ENCODE measurements at places on chromosomes 11 and 22.

- no peak for DNase-seq
These were observed 2.4 kb downstream of the SLC16A8 start for GRCh38 chr22:38081636-38081940.

DNA sequence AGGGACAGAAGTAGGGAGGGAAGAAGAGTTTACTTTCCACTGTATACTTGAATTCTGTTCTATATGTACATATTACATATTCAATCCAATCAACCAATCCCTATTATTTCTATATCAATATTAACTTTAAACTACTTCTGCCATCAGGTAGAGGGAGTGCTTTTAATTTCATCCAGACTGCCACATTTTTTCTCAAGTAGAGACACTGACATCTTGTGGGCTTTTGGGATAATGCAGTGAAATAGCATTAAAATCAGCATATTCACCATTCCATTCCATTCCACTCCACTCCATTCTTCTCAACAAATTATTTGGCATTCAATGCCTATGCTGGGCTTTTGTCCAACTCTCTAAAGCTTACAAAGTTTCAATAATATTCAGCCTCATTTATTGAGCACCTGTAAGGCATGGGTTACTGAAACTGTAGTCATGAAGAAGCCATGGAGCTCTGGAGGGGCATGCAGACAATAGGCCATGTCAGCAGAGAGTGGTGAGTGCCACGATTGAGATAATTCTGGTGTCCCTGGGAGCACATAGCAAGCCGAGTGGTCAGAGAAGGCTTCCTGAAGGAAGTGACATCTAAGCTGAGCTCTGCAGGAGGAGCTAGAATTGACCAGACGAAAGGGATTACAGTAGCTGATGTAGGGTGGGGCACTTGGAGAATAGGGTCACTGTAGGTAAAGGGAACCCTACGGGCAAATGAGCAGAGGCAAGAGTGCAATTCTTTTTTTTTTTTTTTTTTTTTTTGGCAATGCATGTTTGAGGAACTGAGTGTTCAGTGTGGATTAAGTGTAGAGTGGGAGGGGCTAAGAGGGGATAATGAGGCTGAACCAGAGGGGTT, 12.8 kb upstream of the CLPB start:
- peak; percentile 51 for DNase-seq

GRCh38 chr11:125750629-125751028, 4.5 kb downstream of the PATE1 start:
- DNase-seq, result no peak

DNA sequence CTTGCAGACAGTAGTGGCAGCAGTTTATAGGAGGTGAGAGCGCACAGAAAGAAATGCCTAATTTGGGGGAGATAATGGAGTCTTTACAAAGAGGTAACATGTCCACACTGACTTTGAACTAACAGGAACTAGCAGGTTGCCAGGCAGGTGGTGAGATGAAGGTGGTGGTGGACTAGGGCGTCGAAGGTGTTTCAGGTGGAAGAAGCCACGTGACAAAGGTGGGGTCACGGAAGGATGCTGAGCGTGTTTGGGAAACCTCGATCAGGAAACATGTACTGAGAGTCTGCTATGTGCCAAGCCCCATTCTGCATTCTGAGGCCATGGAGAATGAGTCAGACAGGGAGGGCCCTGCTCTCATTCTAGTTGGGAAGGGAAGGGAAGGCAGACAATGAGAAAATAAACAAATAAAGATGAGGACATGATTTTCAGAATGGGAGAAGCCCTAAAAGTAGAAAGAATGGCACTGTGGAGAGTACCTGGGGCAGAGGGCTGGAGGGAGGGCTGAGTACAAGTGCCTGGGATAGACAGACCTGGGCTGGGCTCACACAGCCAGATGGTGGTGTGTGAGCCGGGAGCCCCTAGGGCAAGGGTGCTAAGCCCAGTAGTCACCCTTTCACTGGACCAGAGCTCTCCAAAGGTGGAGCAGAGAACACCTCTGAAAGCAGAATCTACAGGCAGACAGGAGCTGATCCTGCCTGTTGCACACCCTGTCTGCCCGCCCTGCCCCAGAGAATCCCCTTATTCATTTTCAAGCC, 16.2 kb upstream of the NNMT start:
- no peak for DNase-seq

DNA sequence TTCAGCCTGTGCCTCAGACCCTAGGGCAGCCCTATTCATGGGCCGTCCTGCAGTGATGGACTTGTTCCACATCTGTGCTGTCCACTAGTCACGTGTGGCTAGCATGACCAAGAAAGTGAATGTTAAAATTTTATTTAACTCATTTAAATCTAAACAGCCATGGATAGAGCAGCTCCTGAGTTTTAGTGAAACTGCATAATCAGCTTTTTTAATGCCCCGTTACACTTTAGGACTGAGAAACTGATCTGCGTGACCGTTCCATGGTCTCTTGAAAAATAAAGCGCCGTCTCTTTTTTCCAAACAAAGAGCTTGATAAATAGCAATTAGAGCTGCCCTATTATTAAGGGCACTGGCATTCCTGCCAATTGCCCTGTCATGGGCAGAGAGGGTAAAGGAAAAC, 76.5 kb upstream of the SNX19 start:
- DNase-seq, result no peak

DNA sequence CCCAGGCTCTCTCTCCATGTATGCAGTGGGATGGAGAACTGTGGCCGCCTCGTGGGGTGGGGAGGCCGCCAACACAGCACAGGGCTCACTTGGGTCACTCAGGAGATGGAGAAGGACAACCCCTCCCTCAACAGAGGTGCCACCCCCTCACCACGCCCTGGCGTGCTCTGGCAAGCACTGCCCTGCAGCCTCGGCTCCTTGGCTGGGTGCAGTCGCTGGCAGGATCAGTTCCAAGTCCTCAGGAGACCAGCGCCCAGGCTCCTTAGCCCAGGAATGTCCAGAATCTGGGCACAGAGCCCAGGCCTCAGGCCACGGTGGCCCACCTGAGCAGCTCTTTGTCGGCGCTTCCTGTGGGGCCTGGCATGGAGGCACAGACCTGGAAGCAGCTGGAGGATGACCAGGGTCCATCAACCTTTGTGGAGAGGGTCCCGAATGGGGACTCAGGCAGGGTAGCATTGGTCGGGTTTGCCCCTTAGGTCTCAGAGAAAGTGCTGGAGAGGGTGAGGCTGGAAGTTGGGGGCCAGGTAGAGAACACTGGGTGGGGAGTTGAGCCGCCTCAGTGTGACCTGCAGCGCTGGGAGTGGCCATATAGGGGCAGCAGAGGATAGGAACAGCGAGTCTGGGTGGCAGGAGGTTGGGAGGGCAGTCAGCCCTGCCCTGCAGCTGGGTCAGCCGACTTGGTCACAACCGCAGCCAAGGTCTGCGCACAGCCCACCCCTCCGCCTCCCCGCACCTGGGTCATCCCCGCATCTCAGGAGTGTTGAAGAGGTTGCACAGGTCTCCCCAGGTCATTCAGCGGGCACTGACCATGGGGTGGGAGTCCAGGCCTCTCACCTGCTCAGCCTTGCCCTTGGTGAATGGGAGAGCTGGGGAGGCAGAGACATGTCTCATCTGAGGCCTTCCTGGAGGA, 8.2 kb downstream of the SUSD2 start:
- peak; percentile 54 for DNase-seq

DNA sequence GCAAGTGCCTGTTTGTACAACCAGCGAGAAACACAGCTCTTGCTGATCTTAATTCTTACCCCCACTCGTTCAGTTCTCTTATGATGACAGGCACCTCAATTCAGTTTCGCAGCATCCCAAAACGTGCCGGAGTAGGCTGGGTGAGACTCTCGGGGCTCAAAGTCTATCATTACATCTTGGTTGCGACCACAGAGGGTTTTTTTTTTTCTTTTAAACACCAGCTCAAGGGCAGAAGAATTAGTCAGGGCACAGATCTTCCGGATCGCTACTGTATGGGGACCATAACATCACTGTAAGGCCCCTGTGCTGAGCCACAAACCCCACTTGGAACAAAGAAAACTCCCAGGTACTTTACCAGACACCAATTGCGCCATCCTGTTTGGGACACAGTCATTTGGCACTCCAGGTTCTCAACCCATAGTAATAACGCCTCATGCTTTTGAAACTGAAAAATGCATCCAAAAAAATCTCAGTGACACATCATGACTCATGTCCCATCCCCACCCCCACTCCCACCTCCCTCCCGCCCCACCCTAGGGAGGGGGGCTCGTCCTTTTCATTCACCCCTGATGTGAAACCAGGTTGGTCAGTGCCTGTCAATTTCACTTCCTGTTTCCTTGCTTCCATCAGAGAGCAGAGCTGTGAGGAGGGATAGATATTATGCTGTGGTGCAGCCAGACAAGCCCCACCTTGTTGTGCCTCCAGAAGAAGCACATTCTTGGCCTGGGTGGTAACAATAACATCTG, 41.0 kb upstream of the CD5 start:
- DNase-seq, result peak; percentile 96

GRCh38 chr22:43490311-43490710, 78.5 kb downstream of the MPPED1 start:
- DNase-seq, result no peak

DNA sequence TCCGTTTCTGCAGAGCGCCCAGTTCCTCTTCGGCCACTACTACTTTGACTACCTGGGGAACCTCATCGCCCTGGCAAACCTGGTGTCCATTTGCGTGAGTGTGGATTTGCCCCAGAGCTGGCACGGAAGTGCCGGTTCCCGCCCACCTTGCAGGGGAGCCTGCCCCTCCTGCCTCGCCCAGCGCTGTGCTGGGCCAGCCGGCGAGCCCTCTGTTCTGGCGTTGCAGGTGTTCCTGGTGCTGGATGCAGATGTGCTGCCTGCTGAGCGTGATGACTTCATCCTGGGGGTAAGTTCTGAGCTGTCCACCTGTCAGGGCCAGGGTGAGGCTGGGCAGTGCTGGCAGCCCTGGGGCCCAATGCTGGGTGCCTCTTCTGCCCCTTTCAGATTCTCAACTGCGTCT, 29.8 kb downstream of the TPCN2 start:
- DNase-seq, result no peak

DNA sequence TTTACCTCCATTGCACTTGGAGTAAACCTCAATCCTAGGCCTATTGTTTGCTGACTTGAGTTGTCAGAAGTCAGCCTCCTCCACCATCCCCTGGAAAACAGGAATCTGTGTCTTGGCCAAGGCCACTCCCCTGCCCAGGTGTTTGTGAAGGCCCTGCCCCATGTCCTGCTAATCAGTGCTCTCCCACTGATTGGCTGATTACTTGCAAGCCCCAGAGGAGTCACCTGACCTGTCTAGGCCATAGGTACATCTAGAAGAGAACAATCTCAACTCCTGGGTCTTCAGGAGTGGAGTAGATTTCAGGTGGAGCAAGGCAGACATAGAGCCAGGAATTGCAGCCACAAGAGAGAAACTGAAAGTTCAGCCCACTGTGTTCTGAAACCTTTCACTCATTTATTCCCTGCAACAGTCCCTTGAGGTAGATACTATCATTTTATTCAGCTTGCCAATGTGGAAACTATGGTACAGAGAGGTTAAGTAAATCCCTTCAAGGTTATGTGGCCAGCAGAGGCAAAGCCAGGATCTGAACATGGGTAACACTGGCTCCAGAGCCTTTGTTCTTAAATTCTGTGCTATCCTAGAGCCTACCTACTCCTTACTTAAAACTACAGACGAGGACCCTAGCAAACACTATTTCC, 10.4 kb downstream of the OAF start:
- no peak for DNase-seq

DNA sequence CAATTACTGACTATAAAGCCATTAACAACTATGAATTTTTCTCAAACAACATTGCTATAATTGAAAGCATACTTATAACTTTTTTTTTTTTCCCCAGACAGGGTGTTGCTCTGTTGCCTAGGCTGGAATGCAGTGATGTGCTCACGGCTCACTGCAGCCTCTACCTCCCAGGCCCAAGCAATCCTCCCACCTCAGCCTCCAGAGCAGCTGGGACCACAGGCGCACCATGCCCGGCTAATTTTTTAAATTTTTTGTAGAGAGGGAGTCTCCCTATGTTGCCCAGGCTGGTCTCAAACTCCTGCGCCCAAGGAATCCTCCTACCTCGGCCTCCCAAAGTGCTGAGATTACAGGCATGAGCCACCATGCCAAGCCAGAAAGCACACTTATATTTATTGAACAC, 6.1 kb upstream of the WEE1 start:
- no peak for DNase-seq

Measured in GM12865 (cell line).